NCI-H1105 treated with DMSO at 0.1 percent for 48 hours (cell line): ENCODE measurements at places on chromosomes 1 and 21.

GRCh38 chr1:202858789-202859414 is 30.0 kb downstream of the RABIF start:
- no peak for DNase-seq

DNA sequence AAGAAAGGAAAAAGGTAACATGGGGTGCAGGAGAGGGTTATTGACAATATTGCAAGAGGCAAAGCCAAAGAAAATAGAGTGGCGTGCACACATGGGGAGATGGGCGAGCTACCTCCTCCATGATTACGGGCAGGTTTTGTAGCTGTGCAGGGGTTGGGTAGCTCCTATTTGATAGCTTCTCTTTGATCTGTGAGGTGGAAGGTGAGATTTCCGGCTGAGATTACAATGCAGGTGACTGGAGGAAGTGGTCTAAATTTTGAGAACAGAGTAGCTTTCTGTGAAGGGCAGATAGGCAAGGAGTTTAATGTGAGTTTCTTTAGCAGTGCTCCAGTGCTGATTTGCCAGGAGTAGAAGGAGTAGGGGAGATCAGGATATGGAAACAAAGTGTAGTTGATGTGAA is 263.4 kb downstream of the PLA2G4A start:
- no peak for DNase-seq

- peak; percentile 88 for DNase-seq
Observed at GRCh38 chr1:6148497-6149241, 31.5 kb downstream of the CHD5 start.

- no peak for DNase-seq
Observed at GRCh38 chr1:223783676-223784075, 62.1 kb downstream of the TP53BP2 start.

DNA sequence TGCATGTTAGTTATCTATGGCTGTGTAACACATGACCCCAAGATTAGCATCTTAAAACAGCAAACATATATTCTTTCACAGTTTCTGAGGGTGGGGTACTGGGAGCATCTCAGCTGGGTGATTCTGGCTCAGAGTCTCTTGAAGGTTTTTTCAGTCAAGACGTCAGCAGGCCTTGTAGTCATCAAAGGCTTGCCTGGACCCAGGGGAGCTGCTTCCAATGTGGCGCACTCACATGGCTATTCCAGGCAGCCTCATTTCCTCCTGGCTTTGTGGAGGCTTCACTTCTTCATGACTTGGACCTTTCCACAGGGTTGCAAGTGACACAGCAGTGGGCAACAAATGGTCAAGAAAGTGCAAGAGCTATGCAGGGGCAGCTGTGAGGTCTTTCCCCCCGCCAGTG is 114.7 kb downstream of the ACTL8 start:
- DNase-seq: no peak

GRCh38 chr1:198440842-198441241 is 99.6 kb downstream of the ATP6V1G3 start:
- no peak for DNase-seq

DNA sequence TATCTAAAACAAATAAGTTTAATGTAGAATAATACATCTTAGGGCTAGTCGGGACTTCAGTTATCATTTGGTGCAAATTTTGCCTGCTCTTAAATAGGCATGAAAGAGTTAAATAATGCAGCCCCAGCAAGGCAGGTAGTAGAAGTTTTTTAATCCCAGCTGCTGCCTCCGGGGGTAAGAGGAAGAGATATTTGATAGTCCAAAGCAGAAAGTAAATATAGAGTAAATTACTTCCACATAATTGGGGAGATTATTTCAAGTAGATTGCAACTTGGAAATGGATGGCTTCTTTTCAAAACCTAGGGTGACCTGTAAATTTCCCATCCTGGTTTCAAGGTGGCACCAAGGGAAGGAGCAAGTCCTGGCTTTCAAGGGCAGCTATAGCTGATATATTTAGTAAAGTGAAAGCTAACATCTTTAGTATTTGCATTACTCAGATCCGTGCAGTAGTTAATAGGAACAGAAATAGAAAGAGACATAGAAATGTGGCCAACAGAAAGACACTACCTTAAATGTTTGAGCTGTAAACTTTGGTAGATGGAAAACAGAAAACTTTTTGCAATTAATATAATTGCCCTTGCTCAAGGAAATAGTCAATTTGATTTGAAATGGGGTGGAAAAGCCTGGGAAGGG is 109.1 kb downstream of the LMO4 start:
- DNase-seq: peak; percentile 15

- DNase-seq: no peak
Observed at GRCh38 chr1:70767377-70767776, 280.2 kb downstream of the PTGER3 start.

DNA sequence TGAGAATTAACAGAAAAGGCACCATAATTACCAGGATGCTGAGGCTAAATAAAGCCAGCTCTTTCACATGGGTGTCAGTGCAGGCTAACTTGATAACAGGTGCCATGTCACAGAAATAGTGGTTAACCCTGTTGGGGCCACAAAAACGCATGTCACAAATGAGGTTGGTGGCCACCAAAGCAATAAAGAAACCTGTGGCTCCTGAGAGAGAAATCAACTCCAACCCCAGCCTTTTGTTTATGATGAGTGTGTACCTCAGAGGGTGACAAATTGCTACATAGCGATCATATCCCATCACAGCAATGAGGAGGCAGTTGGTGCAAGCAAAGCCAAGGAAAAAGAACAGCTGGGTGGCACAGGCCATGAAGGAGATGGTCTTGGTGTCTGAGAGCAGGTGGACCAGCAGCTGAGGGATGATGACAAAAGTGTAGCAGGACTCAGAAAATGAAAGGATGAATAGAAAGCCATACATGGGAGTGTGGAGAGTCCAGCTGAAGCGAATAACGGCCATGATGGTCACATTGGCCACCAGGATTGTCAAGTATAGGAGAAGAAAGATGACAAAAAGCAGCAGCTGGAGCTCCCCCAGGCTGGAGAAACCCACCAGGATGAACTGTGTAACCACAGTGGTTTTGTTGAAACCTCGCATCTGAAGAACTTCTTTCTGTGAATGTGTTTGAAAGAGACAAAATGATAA is at the start of gene OR10T2:
TSS of gene OR10T2 (minus strand) at position 649 of the 697 bp plus-strand sequence. CDS start at position 649, 0 bp downstream.
- no peak for DNase-seq

DNA sequence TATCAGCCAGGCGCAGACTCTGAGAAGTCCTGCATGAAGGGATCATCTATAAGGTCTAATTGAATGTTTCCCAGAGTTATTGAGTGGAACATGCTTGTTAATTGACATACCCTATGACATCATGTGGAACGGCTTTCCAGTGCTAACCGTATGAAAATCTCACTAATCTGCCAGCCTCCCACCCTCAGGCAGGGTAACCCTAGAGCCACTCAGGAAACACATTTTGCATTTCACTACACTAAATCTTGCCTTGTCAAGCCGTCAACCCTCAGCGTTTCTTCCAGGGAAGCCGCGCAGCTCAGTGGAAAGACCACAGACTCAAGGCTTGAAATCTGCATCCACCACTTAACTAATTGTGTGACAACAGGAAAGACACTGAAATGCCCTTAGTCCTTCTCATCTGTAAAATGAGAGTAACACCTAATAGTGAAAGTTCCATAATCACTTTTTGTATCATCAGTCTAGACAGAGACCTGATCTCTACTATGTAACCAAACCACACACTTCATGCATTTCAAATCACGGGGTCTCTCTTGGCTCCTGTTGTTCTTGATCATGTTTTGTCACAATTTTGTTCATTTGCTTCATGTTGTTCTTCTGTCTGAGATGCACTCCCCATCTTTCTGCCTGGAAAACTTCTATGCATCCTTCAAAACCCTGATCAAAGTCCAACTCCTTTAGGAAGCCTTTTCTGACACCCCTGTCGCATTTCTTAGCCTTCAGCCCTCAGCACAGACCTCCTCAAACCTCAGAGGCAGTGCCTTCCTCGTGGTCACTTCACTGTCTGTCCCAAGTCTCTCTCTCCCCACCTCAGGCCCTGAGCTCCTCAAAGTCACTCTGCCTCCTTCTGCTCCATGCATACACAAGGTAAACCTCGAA is 246.5 kb downstream of the TOMM20 start:
- no peak for DNase-seq

GRCh38 chr21:19553919-19554615 is 1150.5 kb upstream of the TMPRSS15 start:
- DNase-seq: no peak

GRCh38 chr1:245939756-245940345 is 567.2 kb downstream of the SMYD3 start:
- DNase-seq: no peak

DNA sequence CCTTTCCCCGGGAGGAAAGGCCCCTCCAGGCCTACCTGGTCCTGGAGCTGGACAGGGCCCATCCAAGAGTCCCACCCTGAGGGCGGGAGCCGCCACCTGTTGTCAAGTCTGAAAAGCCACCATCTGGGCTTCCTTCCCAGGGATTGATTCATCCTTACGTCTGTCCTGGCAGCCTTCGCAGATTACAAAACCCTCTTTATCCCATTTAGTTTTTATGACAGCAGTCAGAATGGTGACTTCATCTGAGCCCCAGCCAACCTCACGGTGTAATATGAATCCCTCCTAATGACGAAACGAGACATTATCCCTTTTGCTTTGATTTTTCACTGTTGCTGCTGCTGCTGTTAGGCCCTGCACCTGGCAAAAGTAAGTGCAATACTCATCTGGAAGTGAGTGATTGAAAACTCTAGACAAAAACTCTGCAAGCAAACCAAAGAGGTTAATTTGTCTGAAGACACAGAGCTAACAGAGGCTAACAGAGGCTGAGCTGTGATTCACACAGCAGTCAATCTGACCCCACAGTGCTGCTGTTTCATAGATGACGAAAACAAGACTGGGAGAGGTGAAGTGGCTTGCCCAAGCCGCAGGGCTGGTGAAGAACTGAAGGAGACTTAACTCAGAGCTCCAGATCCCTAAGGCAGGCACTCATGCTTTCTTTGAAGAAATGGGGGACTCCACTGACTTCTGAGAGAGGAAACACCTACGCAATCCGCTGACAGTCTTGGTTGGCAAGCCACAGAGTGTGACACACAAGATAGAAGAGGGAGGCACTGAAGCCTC is 30.0 kb upstream of the S100A7 start:
- DNase-seq: peak; percentile 88
